ENCODE measurements at places on chromosomes 16 and 17.

- DNase-seq = no peak
Observed at GRCh38 chr17:45435481-45435880, 2.8 kb upstream of the ARHGAP27 start.

DNA sequence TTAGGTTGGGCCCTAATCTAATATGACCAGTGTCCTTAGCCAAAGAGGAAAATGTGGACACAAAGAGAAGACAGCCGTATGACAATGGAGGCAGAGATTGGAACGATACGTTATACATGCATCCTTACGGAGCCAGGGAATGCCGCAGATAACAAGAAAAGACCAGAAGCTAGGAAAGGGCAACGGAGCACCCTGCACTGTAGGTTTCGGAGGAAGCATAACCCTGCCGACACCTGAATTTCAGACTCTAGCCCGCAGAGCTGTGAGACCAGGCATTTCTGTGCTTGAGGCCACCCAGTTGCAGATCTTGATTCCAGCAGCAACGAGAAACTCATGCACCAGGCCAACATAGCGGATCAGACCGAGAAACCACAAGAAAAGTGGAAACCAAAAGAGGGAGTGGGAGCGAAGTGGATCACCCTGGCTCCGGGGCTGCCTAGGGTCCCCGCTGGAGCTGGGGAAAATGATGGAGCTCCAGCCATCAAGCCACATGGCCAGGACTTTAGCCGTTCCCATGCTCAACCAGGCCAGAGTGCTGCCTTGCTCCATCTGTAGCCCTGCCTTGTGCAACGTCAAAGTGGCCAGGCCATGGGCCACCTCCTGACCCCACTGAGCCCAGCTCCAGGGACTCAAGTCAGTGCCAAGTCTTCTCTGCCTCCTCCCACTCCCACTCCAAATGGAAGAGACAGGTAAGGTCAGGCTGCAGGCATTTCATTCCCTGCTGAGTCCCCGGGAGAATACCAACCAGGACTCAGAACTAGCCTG lies 51.7 kb upstream of the RPL38 start:
- DNase-seq = no peak

- no peak for DNase-seq
Observed at GRCh38 chr16:81409016-81409556, 35.5 kb upstream of the CMIP start.

GRCh38 chr17:79226037-79226436 lies 151.4 kb downstream of the ENGASE start:
- no peak for DNase-seq

GRCh38 chr16:77219437-77219836 lies 20.2 kb downstream of the SYCE1L start:
- no peak for DNase-seq

- DNase-seq = no peak
Observed at GRCh38 chr17:78330570-78331224, 29.2 kb downstream of the SOCS3 start.

GRCh38 chr16:74461826-74462225 lies 40.5 kb upstream of the CLEC18B start:
- no peak for DNase-seq

- DNase-seq = no peak
Observed at GRCh38 chr17:6523330-6523729, 33.0 kb downstream of the PITPNM3 start.

- DNase-seq = no peak
Observed at GRCh38 chr16:71513302-71513701, 12.9 kb upstream of the CHST4 start.

- DNase-seq = no peak
Observed at GRCh38 chr17:74682471-74683190, 30.1 kb downstream of the CD300LF start.

- no peak for DNase-seq
Observed at GRCh38 chr16:28298511-28298878, 6.2 kb downstream of the SBK1 start.

DNA sequence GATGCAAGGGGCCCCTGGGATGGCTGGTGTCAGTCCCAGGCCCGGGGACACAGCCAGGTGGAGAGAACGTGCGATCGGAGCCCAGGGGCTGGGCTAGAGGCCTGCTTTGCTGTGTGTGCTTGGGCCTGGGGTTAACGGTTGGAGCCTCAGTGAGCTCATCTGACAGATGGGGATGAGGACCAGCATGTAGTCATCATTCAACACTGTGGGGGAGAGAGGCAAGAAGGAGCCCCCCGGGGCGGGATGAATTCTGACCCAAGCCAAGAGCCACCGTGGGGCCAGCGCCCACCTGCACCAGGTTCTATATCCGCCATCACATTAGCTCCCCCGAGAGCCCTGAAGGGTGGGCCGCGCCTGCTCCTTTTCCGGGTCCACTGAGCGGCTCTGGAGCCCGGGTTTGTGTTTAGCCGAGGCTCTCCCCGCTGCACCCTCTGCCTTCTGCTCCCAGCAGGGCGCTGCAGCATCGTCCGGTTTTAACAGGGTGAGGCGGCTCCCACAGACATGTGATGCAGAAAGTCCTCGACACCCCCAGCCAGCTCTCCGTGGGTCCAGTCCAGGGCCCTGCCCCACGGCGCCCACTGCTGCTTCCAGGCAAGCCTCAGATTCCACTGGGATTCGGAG lies 365.7 kb downstream of the SEC14L1 start:
- no peak for DNase-seq
